NCI-H1436 (cell line): ENCODE measurements at places on chromosomes 3 and 15.

GRCh38 chr3:37367436-37367835 is 193.1 kb upstream of the LRRFIP2 start:
- DNase-seq, result no peak

- no peak for DNase-seq
These were observed 58.6 kb upstream of the MNS1 start for GRCh38 chr15:56523521-56523920.

GRCh38 chr15:91956026-91956723 is 102.7 kb downstream of the SLCO3A1 start:
- no peak for DNase-seq

- DNase-seq, result no peak
These were observed 87.5 kb downstream of the SCN11A start for GRCh38 chr3:38964204-38964603.

DNA sequence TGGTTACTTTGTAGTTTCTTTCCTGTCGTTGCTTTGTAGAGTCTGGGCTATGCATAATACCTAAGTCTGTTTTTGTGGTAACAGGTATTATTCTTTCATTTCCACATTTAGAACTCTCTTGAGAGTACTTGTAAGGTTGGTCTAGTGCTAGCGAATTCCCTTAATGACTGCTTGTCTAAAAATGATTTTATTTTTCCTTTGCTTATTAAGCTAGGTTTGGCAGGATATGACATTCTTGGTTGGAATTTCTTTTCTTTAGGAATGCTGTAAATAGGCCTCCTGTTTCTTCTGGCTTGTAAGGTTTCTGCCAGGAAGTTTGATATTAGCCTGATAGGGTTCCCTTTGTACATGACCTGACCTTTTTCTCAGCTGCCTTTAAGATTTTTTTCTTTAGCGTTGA is 70.1 kb upstream of the SGO1 start:
- no peak for DNase-seq

- DNase-seq, result no peak
These were observed 568.2 kb downstream of the TUSC7 start for GRCh38 chr3:117277816-117278215.

DNA sequence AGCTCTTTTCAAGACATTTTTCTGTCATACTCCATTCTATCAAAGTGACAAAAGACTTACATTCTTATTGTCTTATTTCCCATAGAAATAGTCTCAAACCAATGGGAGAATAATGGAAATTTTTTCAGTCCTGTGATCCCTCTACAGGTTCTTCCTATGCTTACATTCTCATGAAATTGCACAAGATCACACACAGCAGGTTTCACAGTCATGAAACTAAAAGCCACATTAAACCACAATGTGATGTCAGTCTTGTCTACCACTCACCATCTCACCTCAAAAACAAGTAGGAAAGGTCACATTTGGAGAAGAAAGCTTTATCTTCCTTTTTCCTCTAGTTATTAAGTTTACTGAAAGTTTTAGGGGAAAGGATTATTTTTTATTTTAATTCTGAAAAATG is 161.0 kb upstream of the RORA start:
- DNase-seq, result no peak

DNA sequence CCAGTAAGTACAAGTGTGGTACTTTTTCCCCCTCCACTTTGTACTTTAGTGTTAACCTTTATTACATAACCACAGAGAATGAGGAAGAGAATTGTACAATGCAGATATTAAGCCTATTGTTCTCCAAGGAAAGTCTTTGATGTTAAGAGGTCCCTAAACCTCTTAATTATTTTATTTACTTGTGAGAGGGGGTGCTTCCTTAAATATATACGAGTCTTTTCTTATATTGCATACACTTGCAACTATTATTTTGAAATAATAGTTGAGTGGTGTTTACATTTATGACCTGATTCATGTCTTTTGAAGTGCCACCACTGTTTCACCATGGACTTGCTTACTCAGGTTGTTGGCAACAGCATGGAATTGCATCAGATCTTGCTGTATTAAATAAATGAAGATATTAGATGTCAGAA is 10.1 kb downstream of the USP3 start:
- DNase-seq, result no peak

DNA sequence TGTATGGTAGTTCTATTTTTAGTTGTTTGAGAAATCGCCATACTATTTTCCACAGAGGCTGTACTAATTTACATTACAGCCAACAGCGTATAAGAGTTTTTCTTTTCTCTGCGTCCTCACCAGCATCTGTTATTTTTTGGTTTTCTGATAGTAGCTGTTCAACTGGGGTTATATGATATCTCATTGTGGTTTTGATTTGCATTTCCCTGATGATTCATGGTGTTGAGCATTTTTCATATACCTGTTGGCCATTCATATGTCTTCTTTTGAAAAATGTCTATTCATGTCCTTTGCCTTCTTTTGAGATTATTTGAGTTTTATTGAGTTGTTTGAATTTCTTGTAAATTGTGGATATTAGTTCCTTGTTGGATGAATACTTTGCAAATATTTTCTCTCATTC is 114.6 kb downstream of the LRRK1 start:
- no peak for DNase-seq

DNA sequence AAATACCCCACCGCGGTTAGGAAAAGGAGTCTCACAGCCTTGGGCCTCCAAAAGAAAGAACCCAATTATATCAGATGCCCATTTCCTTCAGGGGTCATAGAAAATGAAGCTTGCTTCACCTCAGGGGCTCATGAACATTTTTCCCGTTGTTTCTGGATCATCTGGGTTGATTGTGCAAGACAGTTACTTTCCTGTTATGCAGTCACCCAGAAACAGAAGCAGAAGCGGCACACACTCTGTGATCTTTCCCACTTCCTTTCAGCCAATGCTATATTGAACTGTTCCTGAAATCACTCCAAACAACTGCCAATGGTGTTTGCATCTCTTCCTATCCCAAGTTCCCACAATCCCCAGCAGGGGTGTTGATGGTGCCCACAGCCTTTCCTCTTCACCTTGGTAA is 295.6 kb upstream of the RASGRP1 start:
- no peak for DNase-seq

DNA sequence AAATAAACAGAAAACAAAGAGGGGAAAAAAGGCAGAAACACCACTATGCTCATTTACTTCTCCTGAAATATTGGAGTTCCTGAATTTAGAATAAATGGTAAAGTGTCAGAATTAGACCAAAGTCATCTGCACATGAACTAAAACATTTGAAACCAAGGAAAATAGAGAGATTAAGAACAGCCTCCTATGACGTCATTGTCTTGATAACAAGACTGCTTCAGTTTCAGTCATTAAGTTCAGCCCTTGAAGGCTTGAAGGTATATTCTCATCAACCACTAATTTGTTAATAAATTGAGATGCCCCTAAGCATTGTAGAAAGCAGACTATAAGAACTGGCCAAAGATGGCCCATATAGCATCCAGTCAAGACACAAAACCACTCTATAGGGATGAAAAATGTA is 2.5 kb downstream of the SUMF1 start:
- no peak for DNase-seq

GRCh38 chr3:138019281-138020069 is 9.5 kb downstream of the CLDN18 start:
- DNase-seq, result no peak

DNA sequence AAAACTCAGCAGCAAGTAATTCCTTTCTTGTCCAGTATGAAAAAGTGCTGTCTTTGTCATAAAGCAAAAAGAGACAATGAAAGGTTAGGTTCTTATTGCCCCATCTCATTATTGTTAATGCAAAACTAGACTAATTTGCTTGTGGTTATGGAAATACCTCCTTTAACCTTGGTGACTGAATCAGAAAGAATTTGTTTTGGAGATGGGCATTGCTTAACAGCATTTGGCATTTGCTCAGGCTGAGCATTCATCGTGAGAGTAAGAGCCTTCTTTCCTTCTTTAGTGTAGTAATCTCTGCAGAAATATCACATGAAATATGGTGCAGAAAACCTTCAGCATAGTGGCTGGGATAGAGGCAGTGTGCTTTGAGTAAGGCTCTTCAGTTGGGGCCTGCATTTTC is 103.1 kb downstream of the CNTN6 start:
- no peak for DNase-seq

GRCh38 chr3:128851601-128852000 is 27.8 kb upstream of the ACAD9 start:
- no peak for DNase-seq

GRCh38 chr3:160977773-160978172 is 127.4 kb downstream of the B3GALNT1 start:
- no peak for DNase-seq

- DNase-seq, result no peak
These were observed 25.6 kb upstream of the ZNF280D start for GRCh38 chr15:56758770-56759449.

DNA sequence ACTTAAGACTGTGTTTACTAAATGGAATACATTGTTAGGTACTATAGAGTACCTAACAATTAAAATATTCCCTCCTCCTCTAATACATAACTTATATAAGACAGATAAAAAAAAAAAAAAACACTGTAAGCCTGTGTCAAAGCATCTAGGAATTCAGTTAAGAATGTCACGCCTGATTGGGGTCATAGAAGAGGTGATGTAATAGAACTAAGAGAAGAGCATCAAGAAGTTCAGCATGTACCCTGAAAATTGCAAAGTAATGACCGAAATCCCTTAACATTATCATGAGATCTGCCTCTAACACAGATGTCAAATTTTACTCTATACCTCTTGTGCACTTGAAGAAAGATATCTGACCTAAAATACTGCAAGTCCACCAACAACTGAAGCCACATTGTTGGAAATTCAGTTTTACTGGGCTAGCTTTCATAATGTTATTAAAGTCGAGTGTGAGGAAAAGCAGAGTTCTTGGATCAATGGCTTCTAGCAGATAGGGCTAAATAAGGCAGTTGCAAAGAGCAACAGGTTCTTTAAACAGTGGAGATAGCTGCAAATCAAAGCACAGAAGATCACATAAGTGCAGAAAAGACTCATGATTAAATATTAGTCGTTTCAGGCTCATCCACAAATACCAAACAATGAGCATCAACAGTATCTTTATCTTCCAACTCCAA is 75.0 kb downstream of the TBL1XR1 start:
- no peak for DNase-seq

GRCh38 chr3:117035745-117036144 is 326.2 kb downstream of the TUSC7 start:
- DNase-seq, result no peak

DNA sequence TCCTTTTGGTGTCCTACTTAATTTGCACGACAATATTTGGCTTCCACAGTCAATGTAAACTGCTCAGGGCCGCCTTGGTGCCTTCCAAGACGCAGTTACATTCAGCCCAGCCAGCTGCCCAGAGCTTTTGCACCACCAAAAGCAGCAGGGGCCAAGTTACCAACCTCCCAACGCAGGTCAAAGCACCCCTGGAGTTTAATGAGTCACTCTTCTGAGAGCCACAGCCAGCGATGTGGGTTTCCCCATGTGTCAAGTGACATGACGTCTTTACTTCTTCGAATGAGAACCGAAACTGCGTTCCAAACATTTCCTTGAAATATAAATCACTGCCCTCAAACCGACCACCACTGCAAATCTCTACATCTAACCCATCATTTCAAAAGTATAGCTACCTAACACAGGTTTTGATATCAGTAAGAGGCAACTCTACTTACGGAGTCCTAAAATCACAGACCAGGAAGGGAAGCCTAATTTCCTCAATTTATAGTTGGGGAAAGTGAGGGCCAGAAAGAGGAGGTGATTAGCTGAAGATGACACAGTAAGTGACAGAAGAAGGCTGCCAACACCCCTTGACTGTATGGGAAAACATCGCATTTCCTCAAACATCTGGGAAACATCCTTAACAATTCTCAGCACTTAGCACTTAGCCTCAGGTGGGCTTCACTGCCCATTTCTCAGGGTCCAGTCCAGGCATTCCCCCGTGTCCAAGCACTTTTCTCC is 24.5 kb downstream of the MB21D2 start:
- no peak for DNase-seq

GRCh38 chr3:177789500-177789899 is 592.2 kb upstream of the TBL1XR1 start:
- no peak for DNase-seq

- DNase-seq, result peak; percentile 80
These were observed 121.8 kb upstream of the CADM2 start for GRCh38 chr3:84836961-84837360.

DNA sequence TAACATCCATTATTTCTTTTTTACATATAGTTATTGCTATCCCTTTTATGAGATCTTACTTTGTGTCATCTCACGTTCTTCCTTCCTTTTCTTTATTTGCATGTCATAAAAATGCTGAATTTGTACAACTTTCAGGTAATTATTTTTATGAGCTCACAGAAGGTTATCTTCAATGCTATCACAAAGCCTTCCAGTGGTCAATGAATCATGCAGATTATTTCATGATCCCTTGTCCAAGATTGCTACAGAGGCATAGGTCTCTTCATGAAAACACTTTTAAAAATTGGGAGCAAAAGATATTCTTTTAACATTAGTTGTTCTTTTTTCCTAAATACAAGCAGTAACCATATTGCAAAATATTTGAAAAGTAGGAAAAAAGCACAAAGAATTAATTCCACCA is 880.1 kb upstream of the NR2F2 start:
- DNase-seq, result no peak

- DNase-seq, result no peak
These were observed 61.7 kb downstream of the TAMM41 start for GRCh38 chr3:11784971-11785377.

DNA sequence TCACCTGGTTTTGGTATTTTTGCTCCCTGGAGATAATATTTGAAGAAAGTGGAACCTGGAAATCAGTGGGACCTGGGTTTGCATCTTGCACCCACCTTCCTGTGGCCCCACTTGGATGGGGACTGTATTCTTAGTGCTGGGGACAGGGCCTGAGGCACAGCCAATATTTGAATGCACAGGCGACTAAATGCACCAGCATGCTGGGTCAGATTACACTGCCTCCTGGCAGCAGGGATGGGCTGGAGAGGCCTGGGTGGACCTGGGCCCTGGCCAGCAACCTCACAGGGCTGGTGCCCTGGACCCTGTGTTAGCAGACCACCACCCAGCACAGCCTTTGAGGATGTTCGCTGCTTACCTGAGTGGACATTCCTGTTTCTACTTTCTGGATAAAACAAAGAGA is 10.5 kb downstream of the ITIH4 start:
- DNase-seq, result no peak

- DNase-seq, result no peak
These were observed 17.1 kb upstream of the CSRNP1 start for GRCh38 chr3:39170461-39170860.

DNA sequence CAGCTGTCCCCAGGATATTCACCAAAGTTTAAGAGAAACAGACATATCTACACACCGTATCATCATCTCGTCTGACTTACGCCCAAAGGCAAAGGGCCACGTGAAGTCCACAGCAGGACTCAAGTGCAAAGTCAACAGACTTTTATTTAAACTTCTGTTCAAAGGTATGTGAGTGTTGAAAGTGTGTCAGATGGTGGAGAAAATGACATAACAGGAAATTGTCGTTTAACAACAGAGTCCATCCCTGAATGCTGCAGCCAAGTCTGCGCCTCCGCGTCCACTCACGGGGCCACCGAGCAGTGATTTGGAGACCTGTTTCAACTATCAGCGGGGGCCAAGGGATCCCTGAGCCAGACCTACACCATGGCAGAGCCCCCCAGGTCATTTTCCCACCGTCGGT is 165.6 kb downstream of the XXYLT1 start:
- no peak for DNase-seq
